ENCODE measurements at places on chromosomes 6 and 20.

DNA sequence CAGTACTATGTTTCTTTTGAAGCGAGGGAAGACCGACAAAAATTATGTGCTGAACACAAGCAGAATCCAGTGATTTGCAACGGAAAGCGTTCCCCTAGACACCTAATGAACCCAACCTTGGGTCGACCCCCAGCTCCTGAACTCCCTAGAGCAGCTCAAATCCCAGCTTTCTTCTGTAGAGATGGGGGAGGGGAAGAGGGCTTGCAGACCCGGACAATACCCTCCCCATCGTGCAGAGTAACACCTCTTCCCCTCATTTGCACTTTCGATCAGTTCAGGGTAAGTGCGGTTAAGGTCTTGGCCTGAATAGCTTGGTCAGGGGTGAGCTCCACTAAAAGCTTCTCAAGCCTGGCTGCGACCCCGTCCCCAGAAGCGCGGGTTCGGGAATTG lies 404 bp downstream of the CEP162 start:
- no peak for DNase-seq

GRCh38 chr6:9507136-9507895 lies 907.6 kb downstream of the TFAP2A start:
- no peak for DNase-seq

DNA sequence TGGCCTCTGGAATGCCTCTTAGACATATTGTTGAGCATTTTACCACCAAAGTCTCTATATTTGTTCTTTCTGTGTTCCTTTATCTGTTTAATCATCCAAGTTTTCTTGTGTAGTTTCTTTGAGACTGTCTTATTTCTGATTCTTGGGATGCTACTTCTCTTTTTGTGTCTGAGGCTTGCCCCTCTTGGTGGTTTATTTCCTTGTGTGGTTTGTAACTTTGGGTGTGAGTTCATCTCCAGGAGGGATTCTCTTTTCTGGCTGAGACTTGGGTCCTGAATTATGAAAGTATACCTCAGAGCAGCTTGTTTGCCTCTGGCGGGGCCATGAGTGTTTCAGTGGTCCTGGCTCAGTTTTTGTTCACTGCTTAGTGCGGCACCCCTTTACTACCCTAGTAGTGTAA lies 33.9 kb downstream of the PPARD start:
- DNase-seq = peak; percentile 54

GRCh38 chr6:137305691-137306090 lies 86.5 kb upstream of the IFNGR1 start:
- no peak for DNase-seq

GRCh38 chr6:16562498-16562897 lies 198.8 kb downstream of the ATXN1 start:
- DNase-seq = no peak

- no peak for DNase-seq
These were observed 108.9 kb downstream of the BCAS1 start for GRCh38 chr20:53961527-53961926.

DNA sequence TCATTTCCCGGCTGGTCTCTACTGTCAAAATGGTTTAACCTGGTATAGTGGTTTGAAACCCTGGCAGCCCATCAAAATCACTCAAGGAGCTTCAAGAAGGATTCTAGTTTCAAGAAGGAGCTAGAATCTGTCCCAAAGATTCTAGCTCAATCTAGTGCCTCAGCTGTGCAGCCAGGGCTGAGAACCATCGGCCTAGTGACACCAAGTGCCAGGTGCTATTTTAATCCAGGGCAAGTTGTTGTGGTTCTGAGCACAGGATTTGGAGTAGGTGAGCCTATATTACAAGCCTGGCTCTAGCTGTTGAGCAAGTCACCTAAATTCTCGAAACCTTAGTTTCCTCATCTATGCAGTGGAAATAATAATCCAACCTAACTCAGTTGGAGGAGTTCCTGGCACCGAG lies 3.7 kb downstream of the MOCS1 start:
- no peak for DNase-seq

DNA sequence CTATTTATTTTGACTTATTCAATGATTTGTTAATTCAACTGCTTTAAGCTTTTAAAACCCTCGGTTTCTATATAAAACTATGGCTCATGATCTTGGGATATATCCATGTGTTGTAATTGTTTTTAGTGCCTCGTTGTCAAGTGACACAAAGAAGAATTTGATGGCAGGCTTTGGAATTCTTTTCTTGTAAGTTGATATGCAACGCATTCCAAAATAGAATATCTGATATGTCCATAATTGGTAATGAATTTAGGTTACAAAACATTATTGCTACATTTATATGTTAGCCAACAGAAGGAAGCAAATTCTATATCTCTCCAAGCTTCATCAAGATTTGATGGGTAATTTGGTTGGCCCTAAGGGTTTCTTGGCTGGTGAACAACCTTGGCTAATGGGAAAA lies 220.4 kb upstream of the RIMS1 start:
- no peak for DNase-seq

GRCh38 chr6:82878812-82879211 lies 186.8 kb downstream of the UBE3D start:
- no peak for DNase-seq

GRCh38 chr20:58286729-58287128 lies 22.8 kb upstream of the RAB22A start:
- no peak for DNase-seq
